ENCODE measurements at places on chromosomes 4 and X.

DNA sequence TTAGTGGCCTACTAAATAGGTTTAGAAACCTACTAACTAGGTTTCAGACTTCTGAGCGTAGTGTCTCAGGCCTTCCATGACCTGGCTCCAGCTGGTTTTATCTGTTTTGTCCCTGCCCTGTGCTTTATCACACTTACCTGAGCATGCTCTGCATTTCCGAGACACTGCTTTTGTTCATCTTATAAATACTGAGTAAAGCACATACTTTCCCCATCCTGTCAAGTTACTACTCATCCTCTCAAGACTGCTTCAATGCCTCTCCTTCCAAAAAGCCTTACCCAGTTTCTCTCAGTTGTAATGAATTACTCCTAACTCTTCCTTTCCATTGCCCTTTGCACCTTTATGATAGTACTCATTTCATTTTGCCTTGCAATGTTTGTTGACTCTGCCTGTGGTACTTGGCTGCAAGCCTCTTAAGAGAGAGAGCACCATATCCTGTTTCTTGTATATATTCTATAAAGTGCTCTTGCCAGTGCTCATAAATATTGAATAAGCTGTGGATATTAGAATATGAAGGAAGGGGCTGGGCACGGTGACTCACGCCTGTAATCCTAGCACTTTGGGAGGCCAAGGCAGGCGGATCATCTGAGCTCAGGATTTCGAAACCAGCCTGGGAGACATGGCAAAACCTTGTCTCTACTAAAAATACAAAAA lies 34.4 kb downstream of the SLAIN2 start:
- DNase-seq: no peak

DNA sequence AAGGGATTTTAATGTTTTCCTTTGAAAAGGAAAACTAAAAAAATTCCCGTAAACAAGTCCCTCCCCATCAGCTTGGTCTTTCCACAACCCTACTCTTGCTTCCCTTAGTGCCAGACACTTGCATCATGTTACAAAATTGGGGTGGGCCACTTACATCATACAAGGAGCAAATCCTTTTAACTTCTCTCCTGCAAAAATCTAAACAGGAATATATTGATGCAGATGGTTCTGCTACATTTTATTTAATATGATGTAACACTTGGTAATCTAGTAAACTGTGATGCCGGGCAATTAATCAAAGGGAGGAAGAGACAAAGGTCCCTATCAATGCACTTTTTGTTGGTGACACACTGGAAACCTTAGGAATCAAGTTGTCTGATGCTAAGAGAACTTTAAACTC lies 125.3 kb downstream of the UBE2K start:
- no peak for DNase-seq

DNA sequence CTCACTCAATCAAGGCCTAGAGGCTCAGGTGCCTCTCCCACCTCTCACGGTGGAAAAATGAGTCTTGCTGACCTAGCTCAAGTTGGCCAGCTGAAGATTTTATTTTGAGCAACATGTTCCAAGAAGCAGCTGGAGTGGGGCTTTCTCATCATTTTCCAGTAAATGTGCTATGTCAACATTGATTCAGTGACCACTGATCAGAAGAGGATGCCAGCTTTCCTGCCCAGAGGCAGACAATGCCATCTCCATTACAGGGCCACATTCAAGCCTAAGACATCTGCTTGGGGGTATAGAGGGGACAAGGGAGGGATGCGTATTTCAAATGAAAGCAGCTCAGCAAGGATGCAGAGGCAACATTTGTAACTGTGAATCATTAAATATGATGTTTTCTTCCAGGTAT lies 3.0 kb downstream of the MEPE start:
- no peak for DNase-seq

DNA sequence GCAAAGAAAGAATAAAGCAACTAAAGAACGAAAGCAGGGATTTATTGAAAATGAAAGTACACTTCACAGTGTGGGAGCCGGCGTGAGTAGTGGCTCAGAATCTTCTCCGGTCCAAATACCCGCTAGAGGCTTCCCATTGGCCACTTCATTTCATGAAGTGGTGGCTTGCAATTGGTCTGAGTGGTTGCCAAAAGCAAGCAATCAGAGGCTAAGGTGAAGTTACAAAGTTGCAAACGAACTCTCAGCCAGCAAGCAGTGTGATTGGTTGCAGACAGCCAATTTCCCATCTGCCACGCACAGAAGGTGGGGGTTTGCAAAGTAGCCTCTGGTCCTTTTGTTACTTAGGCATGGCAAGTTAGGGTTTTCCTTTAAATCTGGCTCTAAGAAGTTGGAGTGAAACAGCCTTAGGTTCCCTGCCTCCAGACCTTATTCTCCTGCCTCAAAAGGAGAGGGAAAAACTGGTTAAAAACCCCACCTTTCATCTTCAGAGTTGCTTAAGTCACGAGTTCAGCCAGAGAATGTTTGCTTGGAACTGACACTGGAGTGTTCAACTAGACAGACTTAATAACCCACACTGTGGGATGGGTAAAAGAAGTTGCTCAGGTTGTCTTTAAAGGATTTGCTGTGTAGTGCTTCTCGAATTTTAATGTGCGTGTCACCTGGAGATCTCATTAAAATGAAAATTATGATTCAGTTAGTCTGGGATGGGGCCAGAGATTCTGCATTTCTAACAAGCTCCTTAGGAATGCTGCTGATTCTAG lies 6.9 kb upstream of the CLOCK start:
- no peak for DNase-seq

DNA sequence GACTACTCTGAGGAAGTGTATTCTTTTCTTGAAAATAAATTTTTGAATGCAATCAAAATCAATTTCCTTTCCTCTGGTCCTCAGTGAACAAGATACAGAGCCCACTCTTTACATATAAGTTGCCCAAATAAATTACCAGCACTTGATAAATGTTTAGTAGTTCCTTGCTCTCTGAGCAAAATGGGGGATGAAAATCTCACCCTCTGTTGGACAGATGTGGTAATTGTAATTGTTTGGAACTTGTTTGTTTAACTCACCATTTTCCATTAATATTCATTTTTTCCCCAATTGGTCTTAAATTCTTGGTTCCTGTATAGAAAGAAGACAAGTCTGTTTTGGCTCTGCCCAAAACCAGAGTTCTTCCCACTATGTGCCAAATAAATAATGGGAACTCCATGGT lies 146.3 kb downstream of the LDB2 start:
- no peak for DNase-seq

GRCh38 chr4:101022151-101023024 lies 324.9 kb downstream of the PPP3CA start:
- no peak for DNase-seq

DNA sequence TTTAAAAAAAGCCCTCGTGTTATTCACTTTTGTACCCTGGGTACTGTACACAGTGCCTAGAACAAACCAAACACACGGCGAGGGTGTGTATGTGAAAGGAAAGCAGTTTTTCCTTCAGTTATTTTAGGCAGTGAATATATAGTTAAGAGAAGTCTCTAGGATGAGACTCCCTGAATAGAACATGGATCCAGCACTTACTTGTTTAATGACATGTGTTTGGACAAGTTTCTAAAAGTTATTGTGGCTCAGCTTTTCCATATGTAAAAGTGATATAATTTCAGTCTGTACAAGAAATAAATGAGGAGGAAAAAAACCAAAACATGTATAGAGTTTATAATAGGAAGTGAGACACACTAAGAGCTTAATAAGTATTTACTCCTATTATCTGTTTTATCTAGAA lies 273.2 kb downstream of the ADGRL3 start:
- DNase-seq: no peak

DNA sequence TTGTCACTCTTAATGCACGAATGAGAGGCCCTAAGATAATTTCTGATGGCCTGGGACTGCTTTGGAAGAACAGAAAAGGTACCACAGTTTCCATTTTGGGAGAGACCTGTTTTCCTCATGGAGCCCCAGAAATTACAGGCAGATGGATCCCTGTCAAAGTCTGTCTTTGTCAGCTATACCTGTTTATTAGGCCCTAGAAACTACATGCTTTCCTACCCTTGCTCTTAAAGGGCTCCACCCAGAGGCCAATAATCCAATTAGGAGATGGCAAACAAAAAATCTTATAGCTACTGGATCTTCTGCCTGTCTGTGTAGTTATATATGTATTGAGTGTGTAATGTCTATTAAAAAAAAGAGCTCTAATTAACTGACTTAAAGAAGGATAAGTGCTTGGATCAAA lies 141.3 kb downstream of the NR3C2 start:
- no peak for DNase-seq

DNA sequence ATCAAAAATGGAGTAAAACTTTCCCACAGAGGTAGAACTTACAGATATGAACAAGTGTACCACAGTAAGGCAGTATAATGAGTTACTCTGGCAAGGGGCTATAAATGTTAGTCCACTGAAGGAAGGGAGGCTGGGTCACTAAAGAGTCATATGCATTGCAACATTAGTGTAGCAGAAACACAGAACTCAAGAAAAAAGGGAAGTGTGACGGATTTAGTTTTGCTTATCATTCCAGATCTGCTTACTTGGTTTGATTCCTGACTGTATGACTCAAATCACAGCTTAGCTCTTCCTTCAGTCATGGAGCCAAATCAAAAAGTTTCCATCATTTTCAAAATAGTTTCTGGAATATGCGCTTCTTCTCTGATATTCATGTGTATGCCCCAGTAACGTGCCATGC lies 148.7 kb downstream of the FSTL5 start:
- DNase-seq: peak; percentile 5

DNA sequence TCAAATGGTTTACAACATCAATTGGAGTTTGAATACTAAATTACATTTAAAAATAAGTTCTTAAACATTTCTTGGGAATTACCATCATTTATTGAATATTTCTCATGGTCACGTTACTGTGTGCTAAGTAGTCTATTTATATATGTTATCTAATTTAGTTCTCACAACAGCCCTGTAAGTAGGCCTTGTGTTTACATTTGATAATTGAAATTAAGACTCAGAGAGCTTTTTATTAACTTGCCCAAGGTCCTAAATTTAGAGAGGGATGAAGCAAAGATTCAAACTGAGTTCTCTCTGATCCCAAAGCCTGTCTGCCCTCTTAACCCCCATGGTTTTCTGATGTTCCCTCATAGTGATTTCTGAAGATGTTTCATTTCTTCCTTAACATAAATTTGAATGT lies 103.7 kb downstream of the CEP135 start:
- DNase-seq: no peak

- DNase-seq: no peak
Observed at GRCh38 chr4:55807556-55807955, 12.0 kb upstream of the EXOC1L start.

DNA sequence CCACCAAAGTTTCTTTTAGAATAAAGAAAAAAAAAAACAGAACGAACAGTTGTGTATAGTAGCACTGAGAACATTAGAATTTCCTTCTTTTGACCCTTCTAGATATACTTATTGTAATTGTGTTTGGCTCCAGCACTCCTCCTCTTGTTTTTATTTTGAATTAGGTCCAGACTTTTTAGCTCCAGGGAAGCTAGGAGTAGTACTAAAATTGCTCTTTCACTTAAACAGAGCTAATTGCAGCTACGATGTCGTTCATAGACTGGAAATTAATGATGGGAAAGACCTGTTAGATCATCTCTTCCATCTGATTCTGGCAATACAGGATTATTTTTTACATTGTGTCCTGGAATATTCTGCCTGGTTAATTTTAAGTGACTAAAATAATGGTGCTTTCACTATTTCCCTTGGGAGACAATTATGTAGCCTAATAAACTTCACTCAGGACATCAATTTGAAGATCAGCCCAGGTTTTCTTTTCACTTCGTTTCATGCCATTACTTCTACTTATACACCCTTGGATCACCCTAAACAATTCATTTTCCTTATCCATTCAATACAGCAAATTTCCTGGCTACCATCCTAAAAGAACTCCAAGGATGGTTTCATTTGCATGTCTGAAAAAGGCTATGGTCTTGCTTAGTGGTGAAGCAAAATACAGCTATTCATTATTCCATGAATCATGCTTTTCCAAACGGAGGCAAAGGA lies 480.8 kb upstream of the TECRL start:
- no peak for DNase-seq

DNA sequence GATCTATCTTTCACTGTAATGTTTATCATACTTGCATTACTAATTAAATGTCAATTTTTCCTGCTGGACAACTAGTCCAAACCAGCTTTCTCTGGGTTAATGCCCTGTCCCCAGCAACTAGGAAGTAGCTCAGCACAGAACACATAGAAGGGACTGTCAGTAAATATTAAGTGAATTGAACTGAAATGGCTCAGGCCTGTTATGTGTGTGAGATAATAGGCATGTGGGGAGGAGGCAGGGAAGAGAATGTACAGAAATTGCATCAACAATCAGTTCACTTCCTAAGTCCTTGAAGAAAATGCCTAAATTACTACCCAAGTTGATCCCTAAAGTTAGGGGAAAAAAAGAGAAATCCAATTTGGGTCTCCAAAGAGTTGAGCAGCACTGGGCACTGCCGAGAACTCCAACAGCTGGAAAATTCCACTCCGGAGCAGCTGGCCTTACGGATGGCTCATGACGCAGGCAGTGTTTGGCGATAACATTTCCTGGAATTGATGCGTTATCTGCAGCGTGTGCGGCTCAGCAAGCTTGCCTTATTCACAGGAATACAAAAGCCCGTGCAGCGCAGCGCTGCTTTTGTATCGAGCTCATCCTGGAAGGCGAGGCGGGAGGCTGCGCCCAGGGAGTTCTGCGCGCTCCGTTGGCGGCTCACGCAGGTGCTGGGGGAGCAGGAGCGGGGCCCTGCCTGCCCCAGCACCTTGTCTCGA lies 297.3 kb upstream of the LCORL start:
- no peak for DNase-seq

DNA sequence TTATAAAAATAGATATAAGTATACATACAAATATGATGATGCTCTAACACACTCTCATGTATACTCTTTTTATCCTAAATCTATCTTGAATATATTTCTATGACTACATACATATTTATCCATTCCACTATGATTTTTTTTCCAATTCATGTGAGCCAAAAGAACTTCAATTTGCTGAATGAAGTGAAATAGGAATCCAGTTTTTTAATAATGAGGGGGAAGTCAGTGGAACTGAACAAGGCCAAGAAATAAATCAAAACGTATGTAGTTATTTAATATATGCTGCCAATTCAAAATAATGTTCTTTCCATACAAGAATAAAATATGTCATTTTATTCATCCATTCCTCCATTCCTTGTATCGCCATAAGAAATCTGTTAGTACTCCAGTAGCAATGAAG lies 6.1 kb upstream of the PALLD start:
- no peak for DNase-seq

DNA sequence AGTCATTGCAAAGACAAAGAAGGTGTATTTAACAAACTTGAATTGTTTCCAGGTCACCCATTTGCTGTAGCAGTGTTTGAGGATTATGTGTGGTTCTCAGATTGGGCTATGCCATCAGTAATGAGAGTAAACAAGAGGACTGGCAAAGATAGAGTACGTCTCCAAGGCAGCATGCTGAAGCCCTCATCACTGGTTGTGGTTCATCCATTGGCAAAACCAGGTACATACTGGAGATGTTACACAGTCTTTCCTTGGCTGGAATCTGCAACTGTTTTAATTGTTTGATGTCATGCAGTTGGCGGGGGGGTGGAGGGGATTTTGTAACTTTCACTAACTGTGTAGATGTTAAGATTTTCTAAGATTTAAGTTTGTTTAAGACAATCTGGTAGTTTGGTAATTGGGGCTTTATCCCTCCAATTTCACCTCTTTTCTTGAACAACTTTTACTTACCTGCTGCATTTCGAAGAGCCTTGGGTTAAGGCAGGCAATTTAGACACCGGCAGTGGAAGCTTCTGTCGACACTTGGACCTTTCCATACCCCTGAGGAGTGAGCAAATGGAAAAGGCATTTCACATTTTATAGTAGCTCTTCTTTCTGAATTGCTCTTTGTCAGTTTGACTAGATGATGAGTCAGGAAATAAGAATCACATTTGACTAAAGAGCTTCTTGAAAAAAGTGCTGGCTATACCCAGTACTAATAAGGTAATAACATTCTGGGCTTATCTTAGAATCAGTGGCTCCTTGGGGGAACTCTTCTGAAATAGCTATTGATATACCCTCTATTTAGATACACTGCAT lies 67.4 kb downstream of the EGF start:
- DNase-seq: no peak

Data from midbrain (tissue), 1 donor.